Amniotic stem cell (primary cell): ENCODE measurements at places on chromosomes 5 and 9.

DNA sequence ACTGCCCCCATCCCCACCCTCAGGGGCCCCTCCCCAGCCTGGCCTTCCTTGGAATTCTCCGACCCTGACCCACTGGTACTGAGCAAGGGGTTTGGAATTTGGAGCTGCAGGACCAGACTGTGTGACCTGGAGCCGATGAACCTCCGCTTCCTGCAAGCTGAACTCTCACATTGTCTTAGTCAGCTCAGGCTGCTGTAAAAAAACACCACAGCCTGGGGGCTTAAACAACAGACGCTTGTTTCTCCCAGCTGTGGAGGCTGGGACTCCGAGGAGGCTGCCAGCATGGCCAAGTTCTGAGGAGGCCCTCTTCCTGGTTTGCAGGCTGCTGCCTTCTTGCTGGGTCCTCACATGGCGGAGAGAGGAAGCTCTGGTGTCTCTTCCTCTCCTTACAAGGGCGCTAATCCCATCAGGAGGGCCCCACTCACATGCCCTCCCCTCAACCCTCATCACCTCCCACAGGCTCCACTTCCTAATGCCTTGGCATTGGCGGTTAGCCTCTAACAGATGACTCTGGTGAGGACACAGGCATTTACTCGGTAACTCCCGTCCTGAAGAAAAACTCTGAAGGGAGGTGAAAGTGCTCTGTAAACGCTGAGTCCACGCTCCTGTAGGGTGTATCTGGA is 42.4 kb downstream of the C5orf15 start:
- DNase-seq = no peak

GRCh38 chr5:17694914-17695313 is 60.7 kb downstream of the TAF11L14 start:
- DNase-seq = no peak

- DNase-seq = no peak
Measured at GRCh38 chr5:81068063-81068462, 107.9 kb downstream of the RASGRF2 start.

DNA sequence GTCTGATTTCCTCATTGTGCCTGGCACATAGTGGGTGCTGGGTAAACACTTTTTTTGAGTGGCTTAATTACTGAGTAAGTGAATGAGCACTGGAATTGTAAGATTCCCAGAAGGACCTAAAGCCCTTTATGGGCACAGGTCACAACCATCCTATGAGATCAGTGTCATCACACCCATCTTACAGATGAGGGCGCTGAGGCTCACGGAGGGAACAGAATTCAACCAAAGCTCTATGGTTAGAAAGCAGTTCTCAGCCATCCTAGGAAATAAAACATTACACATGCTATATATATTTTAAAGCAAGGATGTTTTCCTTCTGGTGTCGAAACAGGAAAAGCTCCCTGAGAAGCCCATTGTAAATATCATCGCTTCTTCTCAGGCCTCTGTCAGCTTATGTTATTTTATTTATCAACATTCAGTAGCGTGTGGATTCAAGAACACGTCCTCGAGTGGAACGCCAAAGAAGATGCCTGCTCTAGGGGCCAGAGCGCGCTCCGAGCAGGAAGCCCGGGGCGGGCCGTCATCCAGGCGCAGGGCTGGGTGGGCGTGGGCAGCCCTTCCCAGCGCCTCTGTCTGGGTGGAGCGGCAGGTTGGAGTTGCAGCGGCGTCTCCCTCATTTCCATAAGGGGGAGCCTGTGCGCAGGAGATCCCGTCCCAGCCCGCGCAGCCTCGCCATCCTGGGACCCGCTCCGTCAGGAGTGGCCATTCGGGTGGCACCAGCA is 155.8 kb upstream of the SMIM23 start:
- peak; percentile 15 for DNase-seq

DNA sequence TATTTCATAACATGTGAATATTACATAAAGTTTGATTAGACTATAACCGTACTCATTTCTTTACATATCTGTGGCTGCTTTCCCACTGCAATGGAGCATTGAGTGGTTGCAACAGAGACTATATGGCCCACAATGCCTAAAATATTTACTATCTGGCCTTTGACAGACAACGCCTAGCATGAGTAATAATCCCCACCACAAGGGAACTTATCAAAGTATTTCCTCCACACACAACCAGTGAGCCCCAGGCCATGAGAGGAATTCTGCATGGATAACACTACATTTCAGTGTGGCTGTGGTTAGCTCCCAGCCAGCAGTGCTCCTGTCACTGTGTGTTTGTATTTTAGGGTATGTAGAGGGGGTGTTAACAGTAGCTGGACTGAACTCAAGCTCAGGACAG is 54.8 kb downstream of the FAM81B start:
- peak; percentile 56 for DNase-seq

DNA sequence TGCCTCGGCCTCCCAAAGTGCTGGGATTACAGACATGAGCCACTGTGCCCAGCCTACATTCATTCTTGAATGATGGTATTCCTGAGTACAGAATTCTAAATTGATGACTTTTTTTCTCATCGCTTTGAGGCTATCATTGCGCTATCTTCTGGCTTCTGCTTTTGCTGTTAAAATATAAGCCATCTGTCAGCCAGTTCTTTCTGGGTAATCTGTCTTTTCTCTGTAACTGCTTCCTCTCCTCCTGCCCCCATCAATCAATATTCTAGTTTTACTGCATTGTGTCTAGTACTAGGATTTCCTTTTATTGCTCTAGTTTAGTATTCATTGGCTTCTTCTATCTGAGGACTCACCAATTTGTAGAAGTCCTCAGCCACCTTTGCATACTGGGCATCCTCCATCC is 89.0 kb downstream of the PLPP1 start:
- DNase-seq = no peak

GRCh38 chr5:171945476-171945875 is 61.0 kb downstream of the FBXW11 start:
- DNase-seq = no peak

DNA sequence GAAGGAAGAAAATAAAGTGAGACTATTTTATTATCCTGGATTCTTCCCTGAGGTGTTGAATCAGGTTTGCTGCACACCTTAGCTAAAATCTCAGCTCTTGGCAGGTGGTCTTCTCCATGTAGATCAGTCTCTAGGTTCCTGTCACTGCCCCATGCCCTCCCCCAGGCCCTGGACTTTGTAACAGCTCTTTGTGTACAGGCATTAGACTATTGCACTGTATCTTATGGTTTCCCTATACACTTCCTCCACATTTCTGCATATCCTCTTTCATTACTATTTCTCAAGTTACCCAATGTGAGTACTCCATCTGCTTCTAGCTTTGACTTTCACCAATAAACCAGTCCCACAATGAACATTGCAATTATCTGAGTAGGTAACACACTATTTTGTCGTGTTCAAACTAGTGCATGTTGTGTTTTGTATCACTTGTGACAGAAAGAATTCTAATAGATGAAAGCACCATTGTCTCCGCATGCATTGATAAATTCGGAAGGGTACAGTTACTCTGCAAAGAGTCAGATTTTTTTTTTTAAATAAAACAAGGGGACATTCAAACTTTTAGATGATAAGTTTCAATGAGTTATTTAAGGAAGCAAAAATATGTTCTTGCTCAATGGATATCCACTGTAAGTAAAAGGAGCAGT is 1348.7 kb upstream of the C9orf72 start:
- DNase-seq = no peak

- no peak for DNase-seq
Measured at GRCh38 chr9:136648751-136649150, 14.0 kb upstream of the EGFL7 start.

- no peak for DNase-seq
Measured at GRCh38 chr9:91682806-91683205, 259.2 kb upstream of the NFIL3 start.
